ENCODE measurements at places on chromosomes 12 and 14. TPM values are rescaled to one million over a fixed set of nuclear protein-coding genes. Genes with fewer than 3 reads are reported as not detected.

DNA sequence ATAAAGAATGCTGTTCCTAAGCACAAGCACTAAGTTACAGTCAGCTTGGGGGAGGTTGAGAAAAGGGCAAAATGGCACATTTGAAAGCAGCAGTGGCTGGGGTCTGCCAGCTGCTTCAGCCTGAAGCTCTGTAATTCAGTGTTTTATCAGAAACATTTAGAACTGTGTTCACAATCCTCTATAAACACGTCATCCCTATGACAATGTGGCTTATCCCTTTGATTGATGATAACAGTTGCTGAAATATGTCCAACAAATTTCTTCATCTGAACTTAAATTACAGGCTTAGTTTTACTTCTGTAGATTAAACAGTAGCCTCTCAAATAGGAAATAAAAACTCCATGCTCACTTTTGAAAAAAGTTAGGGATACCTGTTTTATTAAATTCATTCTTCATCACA, 108.8 kb downstream of the VEZT start:
- H3K27ac ChIP-seq: peak overlapping the region; percentile 5
- H3K27me3 ChIP-seq: no peaks in the 10 kb centered on the region
- no peak for DNase-seq
- H3K36me3 ChIP-seq: no peaks in the 10 kb centered on the region

- H3K36me3 ChIP-seq: no peaks in the 10 kb centered on the region
- H3K4me3 ChIP-seq: no peak overlapping the region
- no peak overlapping the region for H3K27ac ChIP-seq
- no peaks in the 10 kb centered on the region for H3K4me1 ChIP-seq
- no peaks in the 10 kb centered on the region for H3K27me3 ChIP-seq
These were observed 84.9 kb downstream of the AVPR1A start for GRCh38 chr12:63066136-63066535.

- no peak overlapping the region for H3K4me3 ChIP-seq
- no peak overlapping the region for H3K27ac ChIP-seq
- H3K36me3 ChIP-seq: no peaks in the 10 kb centered on the region
- no peaks in the 10 kb centered on the region for H3K4me1 ChIP-seq
- no peak for DNase-seq
- H3K27me3 ChIP-seq: no peaks in the 10 kb centered on the region
These were observed 67.9 kb downstream of the DPF3 start for GRCh38 chr14:72826039-72826438.

DNA sequence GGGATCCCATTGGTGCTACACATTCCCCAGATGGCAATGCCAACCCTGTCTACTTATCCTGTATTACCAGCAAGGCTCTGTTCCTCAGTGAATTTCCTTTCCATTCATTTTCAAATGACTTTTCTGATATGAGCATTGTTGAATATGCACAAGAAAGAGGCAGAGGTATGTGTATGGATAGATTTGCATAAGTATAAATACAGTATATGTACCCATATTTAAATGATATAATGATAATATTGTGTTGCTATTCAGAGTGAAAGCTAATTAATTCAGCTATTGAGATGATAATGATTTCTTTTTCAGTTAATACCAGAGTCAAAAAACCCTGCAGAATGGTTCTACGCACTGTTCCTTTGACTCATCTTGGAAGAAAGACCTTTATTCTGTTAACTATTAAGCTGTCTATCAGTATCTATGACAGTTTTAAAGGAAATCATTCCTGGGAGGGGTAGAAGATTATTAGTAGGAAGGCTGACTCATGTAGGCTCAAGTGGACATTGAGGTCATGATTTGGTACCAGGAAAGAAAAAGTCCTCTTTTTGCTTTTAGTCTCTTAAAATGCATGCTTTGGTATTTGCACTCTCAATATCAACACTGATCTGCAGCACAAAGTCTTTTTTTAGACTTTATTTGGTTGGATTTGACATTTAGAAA, 44.9 kb upstream of the GAS2L3 start:
- DNase-seq: no peak
- peaks cover 6% of the 10 kb centered on the region for H3K4me1 ChIP-seq
- H3K27me3 ChIP-seq: no peaks in the 10 kb centered on the region

DNA sequence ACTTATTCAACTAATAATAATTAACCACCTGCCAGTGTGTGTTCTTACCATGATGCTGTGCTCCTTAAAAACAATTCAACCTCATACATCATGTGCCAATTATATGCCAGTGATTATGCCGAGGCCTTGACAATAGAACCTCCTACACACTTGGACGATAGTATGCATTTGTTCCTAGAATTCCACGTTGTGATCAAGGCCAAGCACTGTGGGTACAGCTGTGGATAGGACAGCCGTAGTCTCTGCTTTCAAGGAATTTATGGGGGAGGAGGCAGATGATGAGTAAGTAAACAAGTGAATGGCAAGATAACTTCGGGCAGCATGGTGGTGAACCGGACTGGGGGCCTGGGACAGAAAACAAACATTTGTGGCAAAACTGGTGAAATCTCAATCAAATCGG, 18.0 kb upstream of the MYO1H start:
- no peak overlapping the region for H3K4me3 ChIP-seq
- DNase-seq: no peak
- H3K27ac ChIP-seq: no peak overlapping the region
- no peaks in the 10 kb centered on the region for H3K4me1 ChIP-seq
- H3K36me3 ChIP-seq: no peaks in the 10 kb centered on the region

DNA sequence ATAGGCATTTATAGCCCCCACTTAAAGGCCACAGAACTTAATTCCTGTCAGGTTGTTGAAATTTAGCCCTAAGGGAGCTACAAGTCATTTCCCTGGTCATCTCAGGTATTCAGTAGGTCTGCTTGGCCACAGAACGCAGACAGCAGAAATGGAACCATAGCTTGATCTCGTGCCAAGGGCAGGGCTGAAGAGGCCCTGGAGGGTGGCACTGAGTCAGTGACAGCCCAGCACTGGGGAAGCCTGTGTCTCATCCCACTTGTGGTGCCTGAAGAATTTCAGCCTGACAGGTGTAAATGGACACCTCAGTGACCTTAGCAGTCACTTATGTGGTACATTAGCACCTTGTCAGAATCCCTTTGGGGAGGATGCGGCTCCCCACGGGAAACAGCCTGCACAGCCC, 6.6 kb downstream of the PRKAB1 start:
- H3K4me3 ChIP-seq: no peak overlapping the region
- DNase-seq: no peak
- H3K36me3 ChIP-seq: peaks cover 46% of the 10 kb centered on the region
- no peak overlapping the region for H3K27ac ChIP-seq
- H3K4me1 ChIP-seq: peaks cover 20% of the 10 kb centered on the region

DNA sequence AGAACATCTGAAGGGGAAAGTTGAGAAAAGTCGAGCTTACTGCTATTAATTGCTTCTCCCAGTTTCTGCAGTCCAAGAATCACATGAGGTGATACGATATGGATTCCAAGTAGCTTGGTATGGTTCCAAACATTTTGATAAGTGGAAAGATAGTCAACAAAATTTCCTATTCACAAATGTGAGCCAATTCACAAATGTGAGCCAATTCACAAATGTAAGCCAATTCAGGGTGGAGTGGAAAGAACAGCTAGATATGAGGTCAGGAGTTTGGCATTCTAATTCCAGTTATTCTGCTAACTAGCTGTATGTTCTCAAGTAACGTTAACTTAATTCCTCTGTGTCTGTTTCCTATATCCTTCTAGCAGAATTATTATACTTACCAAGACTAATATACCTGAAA, 37.6 kb upstream of the DHRS4 start:
- DNase-seq: no peak
- no peaks in the 10 kb centered on the region for H3K36me3 ChIP-seq
- H3K4me1 ChIP-seq: peaks cover 20% of the 10 kb centered on the region
- H3K27ac ChIP-seq: peak overlapping the region; percentile 58

- H3K27me3 ChIP-seq: no peaks in the 10 kb centered on the region
- H3K27ac ChIP-seq: no peak overlapping the region
These were observed 65.4 kb downstream of the LGMN start for GRCh38 chr14:92683041-92683440.

Gene CNTN1
- 1.3 TPM for total RNA-seq

Gene SLCO1B3
- total RNA-seq: not detected

Gene HELB
- 2.9 TPM for total RNA-seq

Gene ARHGAP9
- not detected for total RNA-seq
